ENCODE measurements at places on chromosomes 3 and 15.

DNA sequence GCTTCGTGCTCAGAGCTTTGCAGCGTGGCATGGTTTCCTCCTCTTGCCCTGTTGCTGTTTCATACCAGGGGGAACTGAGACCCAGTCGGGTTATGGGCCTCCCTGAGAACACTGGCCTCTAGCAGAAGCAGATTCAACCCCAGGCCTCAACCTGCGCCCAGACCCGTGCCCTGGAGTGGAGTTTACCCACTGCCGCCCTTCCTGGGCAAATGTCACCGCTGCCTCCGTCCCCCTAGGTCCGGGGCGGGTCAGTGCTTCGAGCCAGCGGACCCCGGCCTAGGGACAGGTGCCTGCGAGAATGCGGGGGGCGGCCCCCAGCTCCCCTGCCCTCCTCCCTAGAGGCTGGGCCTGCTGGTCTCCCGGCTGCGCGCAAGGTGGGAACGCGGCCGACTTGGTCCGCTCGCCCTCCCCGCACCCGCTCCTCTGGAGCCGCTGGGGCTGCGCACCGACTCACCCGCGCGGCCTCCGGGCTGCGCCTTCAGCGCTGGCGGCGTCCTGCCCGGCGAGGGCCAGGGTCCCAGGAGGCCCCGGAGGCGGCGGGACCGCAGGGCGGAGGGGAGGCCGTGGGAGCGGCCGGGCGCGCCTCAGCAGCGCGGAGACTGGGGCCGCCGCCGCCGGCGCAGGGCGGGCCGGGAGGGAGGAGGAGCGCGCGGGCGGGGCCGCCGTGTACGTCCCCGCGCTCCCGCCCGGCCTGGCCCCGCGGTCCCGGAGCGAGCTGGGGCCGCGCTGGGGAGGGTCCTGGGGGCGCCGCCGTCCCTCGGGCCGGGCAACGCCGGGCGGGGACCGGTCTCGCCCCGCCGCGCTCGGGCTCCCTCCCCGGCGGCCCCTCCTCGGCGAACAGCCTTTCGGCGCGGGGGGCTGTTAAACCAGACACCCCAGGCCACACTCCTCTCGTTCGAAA, at the start of gene PIGZ:
Gene PIGZ, minus strand, starts transcription at position 601 of the 901 bp plus-strand sequence. CDS start 16,802 bp downstream, outside the sequence.
- no peak for DNase-seq

- no peak for DNase-seq
These were observed 207.4 kb upstream of the IGF1R start for GRCh38 chr15:98440917-98441316.

DNA sequence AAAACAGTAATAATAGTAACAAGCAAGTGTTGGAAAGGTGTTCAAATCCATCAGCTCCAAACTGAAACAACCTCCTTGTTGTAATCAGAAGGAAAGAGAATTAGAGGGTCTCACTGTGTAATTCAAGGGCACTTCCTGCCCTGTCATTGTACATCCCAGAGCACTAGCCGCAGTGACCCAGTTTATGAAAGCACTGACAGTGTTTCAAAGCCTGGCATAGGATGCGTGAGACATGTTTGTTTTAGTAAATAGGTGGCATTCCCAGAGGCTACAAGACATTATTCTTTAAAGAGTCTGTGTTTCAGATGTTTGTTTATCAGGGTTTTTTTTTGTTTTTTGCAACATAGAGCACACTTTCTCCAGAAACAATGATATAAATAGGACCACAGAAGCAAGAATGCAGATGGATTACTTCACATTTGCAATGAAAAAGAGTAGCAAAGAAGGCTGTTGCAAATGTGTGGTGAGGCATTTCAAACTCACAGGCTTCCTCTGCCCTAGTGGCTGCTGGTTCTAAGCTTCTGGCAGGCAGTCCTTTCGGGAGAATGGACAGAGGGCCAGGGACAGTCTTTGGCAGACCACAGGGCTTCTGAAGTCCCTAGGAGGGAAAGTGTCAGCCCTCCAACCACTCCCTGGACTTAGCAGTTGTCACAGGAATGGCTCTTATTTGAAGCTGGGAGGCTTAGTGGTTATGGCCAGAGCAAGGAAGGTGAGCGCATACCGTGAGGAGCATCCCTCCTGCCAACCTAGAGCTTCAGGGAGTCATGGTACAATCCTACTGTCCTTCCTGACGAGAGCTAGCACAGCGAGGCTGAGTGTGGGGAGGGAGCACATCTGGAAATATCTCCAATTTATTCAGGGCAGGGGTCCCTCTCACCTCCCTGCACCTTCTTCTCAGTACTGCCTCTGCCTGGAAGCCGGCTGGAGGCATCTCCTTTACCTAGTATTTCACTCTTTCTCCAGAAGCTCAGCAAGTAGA, 31.4 kb upstream of the TIPARP start:
- DNase-seq, result no peak

DNA sequence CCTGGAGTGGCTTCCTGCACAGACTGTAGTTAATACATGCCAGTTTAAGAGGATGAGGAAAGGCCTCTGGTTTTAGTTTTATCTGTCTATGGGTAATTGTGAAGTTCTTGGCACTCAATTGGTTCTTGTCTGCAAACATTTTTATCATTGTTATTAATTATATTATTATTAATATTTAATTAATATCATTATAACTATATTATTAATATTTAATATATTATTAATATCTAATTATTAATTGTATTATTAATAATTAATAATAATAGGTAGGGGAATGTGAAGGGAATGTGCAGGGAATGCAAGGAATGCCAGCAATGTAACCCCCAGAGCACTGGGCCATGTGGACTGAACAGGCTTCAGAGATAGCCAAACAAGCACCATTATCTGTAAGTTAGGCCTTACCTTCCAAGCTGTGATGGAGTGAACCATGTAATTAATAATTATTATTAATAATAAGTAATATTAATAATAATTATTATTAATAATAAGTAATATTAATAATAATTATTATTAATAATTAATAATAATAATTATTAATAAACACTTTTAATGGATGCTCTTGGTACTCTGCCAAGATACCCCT, 79.8 kb upstream of the NMNAT3 start:
- DNase-seq, result no peak

DNA sequence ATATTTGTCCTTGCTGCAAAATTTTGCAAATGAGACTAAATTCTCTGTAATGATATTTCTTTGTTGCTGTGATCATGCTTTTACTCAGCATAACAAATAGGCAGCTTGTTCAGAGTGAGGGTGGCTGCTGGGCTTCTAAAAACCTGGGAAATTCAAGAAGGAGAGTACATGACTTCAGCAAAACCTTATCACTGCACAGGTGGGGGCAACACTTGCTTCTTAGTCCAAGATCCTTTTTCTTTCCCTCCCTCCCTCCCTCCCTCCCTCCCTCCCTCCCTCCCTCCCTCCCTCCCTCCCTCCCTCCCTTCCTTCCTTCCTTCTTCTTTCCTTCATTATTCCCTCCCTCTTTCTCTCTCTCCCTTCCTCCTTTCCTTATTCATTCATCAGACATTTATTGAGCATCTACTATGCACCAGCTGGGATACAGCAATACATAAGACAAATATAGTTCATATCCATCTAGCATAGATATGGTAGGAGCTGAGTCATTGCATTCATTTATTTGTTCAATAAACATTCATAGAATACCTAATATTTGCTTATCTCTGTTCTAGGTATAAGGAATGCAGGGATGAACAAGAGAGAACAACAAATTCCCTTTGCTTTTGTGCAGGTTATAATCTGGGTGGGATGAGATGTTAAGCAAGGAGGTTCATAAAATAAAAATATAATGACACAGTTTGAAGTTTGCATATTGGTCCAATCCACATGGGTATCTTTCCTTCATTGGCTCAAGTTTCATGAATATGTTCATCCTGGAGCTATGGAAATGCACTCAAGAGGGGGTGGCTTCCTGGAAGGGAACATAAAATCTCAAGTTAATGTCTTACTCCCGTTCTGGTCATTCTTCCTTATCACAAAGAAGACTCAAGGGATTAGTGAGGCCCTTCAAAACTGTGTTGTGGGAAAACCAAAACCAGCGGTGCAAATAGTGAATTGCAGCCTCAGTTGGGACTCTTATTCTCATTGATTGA, 210.7 kb downstream of the PDCD6IP start:
- no peak for DNase-seq

DNA sequence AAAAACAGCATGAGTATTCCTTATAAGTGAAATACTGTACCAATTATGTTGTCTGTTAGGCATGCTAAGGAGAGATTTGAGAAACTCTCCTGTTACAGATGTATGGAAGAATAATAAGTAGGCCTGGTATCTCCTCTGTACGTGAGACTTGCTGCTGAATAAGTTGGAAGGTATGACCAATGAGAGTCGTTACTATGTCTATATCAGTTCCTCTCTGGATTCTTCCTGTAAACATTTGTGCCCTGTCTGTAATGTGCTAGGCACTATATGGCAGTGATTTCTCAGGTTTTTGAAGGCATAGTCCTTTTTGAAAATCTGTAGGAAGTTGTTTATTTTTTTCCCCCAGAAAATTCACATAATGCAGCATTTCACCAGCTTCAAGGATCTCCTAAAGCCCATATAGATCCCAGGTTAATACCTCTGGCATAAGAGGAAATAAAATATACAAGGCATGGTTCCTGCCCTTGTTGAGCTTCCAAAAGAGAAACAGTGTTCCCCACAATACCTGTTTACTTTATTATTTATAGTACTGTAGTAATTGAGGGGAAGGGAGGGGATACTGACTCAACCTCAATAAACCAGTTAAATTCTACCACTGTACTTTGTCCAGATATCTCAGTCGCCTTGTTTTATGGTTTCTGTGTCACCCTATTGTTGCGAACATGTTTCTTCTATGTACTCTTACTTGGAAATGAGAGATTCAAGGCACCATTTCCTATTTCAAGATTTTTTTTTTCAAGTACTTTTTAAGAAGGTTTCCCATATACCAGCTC, 28.6 kb downstream of the MAP2K5 start:
- no peak for DNase-seq

DNA sequence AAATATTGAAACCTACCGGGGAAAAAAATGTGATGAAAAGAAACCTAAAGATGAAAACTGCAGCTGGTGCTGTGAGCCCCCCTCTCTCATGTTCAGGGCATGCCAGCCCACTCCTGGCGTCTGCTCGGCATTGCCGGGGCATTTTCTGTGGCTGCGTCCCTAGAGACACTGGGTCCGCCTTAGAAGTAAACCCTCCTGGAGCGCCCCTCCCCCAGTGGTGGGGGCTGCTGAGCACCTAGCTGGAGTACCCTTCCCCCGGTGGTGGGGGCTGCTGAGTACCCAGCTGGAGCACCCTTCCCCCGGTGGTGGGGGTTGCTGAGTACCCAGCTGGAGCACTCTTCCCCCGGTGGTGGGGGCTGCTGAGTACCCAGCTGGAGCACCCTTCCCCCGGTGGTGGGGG, 24.5 kb upstream of the GABRA5 start:
- no peak for DNase-seq

GRCh38 chr3:121958801-121959200, 63.2 kb downstream of the ILDR1 start:
- DNase-seq, result no peak

- no peak for DNase-seq
These were observed 89.2 kb upstream of the MITF start for GRCh38 chr3:69650066-69650419.

GRCh38 chr3:166955201-166955939, 424.7 kb downstream of the ZBBX start:
- DNase-seq, result no peak

- no peak for DNase-seq
These were observed 98.2 kb downstream of the TMEM108 start for GRCh38 chr3:133136114-133137041.

- DNase-seq, result peak; percentile 70
These were observed 71.9 kb downstream of the FILIP1L start for GRCh38 chr3:100042166-100042981.

- DNase-seq, result no peak
These were observed 155.4 kb downstream of the GOLGA6L6 start for GRCh38 chr15:20386198-20386597.

DNA sequence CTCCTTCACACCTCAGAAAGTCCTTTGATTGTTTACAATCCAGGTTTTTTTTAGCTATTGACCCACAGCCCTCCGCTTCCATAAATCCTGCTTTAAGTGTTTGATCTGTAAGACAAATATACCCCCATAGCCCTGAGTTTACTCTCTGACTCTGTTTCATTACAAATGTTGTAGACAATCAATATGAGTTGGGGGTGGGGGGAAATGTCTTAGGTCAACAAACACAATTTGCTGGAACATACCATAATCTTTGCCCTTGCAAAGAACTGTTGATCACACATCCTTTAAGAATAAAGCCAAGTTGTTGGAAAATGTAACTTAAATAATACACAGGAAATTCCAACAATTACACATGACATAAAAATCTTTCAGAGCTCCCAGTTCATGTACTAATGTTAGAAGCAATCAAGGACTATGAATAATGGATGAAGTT, 301.8 kb upstream of the SEMA6D start:
- no peak for DNase-seq

DNA sequence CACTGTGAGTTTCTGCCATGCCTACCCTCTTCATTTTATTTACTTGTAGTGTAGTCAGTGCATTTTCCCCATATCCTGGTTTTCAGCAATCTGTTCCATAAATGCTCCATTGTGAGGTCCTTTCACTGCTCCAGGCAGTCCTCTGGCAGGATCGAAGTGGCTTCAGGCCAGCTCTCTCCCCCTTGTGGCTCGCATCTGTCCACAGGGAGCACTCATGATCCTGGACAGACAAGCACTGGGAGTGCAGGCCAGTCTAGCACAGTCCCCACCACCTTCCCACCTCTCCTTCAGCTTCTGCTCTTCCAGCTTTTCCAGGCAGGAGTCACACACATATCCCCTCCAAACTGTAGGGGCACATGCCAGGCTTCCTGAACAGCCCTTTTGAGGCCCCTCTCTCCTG, 173.6 kb downstream of the PPM1L start:
- no peak for DNase-seq

GRCh38 chr15:77797270-77797669, 164.6 kb upstream of the LINGO1 start:
- DNase-seq, result no peak

- no peak for DNase-seq
These were observed 3.2 kb downstream of the MASP1 start for GRCh38 chr3:187288131-187288854.

DNA sequence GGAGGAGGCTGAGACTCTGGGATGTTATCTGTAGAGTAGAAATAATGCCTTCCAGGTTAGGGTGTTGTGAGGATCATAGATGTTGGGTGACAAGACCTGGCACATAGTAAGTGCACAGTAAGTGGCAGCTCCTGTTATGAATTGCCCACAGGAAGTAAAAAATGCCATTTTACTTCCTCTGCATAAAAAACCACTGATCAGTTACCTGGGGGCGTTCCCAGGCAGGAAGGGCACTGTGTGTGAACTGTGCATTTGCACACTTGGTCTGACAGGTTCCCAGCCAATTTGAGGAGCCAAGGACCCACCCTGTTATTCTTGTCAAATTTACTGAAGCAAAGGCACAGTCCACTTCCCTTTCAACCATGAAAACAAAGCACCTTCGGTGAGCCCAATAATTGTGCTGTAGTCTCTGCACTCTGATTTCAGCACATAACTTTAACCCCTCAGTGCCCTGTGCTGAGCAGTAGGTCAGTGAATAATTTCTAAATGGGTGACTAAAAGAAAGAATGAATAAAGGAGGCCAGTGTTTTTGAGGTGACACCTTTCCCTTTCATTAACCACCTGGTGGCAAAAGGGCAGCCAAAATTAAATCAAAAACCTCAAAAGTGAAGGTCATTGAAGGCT, 85.8 kb upstream of the ARHGEF3 start:
- DNase-seq, result no peak
